Activated CD8-positive, alpha-beta memory T cell treated with anti-CD3 and anti-CD28 coated beads, Interleukin-2, amount 10 ng/mL, durations not matched to agents 7 days and 5 days (primary cell): ENCODE measurements at places on chromosomes 4 and X.

GRCh38 chr4:125306112-125306511, 8.6 kb upstream of the FAT4 start:
- no peak overlapping the region for H3K27ac ChIP-seq
- no peak overlapping the region for H3K4me3 ChIP-seq
- DNase-seq, result no peak
- no peaks in the 10 kb centered on the region for H3K4me1 ChIP-seq

DNA sequence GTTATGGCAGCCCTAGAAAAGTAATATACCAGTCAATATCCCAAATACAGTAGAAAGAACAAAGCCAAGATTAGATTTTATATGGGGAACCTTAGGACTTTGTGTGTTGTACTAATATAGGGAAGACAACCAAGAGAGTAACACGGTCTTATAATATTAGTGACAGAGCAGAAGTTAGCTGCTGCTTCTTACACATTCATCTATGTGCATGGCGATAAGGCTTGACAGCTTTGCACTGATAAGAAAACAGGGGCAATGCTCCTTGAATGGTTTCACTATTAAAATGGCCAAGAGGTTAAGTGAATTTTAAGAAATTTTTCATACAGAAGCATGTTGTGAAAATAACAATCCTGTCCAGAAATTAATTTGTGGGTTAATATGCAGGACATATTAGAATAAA, 521.6 kb downstream of the CCSER1 start:
- H3K36me3 ChIP-seq, result no peaks in the 10 kb centered on the region
- no peak overlapping the region for H3K27ac ChIP-seq
- DNase-seq, result no peak
- H3K4me3 ChIP-seq, result no peak overlapping the region
- no peaks in the 10 kb centered on the region for H3K4me1 ChIP-seq

DNA sequence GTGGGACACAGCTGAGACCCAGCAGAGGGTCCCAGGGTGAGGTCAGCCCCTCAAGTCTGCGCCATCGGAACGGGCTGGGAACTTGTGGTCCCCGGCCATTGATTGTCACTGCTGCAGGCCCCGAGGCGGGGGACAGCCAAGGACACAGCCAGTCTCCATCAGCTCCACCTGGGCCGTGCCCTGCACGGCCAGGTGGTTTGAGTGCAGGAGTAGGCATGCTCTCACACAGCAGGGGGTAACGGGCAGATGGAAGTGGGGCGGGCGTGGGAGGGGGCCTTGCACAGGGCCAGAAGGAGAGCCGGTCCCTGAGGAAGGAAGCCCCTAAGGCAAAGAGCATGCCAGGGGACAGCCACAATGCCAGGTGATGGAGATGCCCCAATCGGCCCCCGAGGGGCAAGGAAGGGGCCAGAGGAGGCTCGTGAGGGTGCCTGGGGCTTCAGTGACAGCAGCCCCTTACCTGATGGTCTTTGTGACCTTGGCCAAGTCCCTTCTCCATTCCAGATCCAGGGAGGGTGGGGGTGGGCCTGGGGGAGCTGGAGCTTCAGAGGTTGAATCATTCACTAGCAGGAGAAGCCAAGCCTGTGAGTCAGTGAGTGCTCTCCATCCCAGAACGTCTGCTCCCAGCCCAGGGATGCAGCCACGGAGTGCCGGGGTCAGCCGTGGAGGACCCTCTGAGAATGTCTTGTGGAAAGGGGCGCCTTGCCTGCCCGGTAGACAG, 2.3 kb downstream of the ATP2B3 start:
- H3K36me3 ChIP-seq, result no peaks in the 10 kb centered on the region
- H3K4me1 ChIP-seq, result no peaks in the 10 kb centered on the region
- no peak overlapping the region for H3K27ac ChIP-seq

GRCh38 chr4:53929955-53930798, 134.2 kb downstream of the CHIC2 start:
- H3K27ac ChIP-seq, result no peak overlapping the region
- H3K4me1 ChIP-seq, result no peaks in the 10 kb centered on the region
- H3K27me3 ChIP-seq, result peaks cover 5% of the 10 kb centered on the region
- no peaks in the 10 kb centered on the region for H3K36me3 ChIP-seq

DNA sequence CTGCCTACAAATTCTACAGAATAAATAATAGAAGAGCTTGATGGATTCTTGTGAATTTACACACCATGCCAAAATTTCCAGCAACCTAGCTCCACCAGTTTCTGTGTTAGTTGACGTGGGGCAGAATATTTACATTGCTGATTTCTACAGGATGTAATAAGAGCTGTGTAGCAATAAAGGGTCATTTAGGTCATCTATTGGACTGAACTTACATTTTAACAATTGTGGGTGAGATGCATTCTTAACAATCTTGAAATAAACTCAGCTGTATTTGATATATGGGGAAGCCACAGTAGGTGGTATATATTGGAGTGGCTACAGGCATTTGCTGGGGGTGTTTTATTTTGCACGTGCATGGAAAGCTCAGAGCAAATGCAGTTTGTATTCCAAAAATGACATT, 655.3 kb downstream of the IQCM start:
- H3K4me1 ChIP-seq, result no peaks in the 10 kb centered on the region
- no peak for DNase-seq
- H3K4me3 ChIP-seq, result no peak overlapping the region
- H3K36me3 ChIP-seq, result no peaks in the 10 kb centered on the region
- no peak overlapping the region for H3K27ac ChIP-seq

- H3K36me3 ChIP-seq, result no peaks in the 10 kb centered on the region
- no peak overlapping the region for H3K27ac ChIP-seq
- H3K4me3 ChIP-seq, result no peak overlapping the region
Observed at GRCh38 chr4:139768896-139769295, 103.3 kb downstream of the MGST2 start.

DNA sequence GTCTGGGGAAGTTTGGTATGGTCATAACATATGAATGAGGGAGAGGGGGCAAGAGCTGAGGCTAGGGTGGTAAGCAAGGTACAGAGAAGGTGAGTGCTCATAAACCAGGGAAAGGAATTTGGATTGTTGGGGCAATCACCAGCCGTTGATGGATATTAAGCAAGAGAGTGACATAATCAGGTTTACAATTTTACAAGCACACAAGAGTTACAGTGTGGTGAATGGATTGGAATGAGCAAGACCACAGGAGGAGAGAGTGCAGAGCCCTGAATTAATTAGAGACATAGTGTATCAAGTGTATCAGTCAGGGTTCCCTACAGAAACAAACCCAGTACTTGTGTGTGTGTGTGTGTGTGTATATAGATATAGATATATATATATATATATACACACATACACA, 18.7 kb upstream of the FMR1NB start:
- H3K27ac ChIP-seq, result no peak overlapping the region
- no peaks in the 10 kb centered on the region for H3K4me1 ChIP-seq
- H3K27me3 ChIP-seq, result no peaks in the 10 kb centered on the region
- H3K4me3 ChIP-seq, result no peak overlapping the region
- no peak for DNase-seq

- H3K27me3 ChIP-seq, result no peaks in the 10 kb centered on the region
- DNase-seq, result no peak
- no peak overlapping the region for H3K4me3 ChIP-seq
- H3K27ac ChIP-seq, result no peak overlapping the region
- peaks cover 17% of the 10 kb centered on the region for H3K36me3 ChIP-seq
Observed at GRCh38 chr4:47856713-47857112, 18.8 kb upstream of the CORIN start.

- H3K4me3 ChIP-seq, result no peak overlapping the region
- no peak overlapping the region for H3K27ac ChIP-seq
- no peaks in the 10 kb centered on the region for H3K4me1 ChIP-seq
Observed at GRCh38 chr4:91170768-91171167, 1043.6 kb downstream of the CCSER1 start.

DNA sequence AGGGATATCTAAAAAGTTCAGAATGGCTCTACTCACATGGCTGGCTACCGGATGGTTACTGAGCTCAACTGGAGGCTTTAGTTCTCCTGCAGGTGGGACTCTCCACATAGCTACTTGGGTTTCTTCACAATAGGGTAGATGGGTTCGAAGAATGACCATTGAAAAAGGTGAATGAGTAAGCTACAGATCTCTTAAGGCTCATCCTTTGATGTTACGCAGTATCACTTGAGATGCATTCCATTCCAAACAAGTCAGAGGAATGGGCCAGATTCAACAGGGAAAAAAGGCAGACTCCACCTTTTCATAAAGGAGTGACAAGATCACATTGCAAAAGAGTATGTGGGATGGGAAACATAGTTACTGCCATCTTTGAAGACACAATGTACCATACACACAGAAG, 52.6 kb downstream of the DDX53 start:
- H3K27ac ChIP-seq, result no peak overlapping the region
- no peak overlapping the region for H3K4me3 ChIP-seq
- H3K36me3 ChIP-seq, result no peaks in the 10 kb centered on the region
- no peak for DNase-seq

DNA sequence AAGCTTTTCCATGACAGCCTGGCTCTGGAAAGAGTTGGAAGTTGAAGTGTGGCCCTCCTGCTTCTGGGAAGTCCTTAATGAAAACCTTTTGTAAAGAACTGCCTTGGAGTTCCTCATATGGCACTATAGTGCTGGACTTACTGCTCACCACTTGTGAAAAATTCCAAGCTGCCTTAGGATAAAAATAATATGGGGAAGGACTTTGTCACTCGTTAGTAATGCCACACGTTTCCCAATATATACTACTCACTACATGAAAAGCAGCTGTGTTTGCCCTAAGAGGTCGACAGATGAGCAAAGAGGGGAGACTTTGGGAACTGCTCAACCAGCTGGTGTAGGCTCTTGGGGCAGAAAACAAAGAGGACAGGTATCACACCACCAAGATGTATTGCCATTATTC, 11.7 kb downstream of the OPHN1 start:
- H3K4me3 ChIP-seq, result no peak overlapping the region
- DNase-seq, result no peak
- peaks cover 4% of the 10 kb centered on the region for H3K27me3 ChIP-seq
- no peaks in the 10 kb centered on the region for H3K4me1 ChIP-seq

DNA sequence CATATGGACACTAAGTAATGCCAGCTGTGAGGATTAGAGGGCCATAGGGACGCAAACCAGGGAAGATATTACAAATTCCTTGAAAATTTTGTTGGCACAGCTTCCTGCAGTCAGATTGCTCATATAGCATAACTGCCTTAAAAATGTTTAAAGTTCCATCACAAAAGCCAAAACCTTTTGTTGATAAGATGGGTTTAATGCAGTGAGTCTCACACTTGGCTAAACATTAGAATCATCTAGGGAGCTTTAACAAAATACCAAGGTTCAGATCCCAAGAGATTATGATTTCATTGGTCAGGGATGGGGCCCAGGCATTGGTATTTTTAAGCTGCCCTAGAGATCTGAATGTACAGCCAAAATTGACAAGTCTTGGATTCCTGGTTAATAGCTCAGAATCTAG, 376.5 kb upstream of the MAD2L1 start:
- no peak overlapping the region for H3K27ac ChIP-seq
- no peaks in the 10 kb centered on the region for H3K27me3 ChIP-seq
- DNase-seq, result no peak
- H3K36me3 ChIP-seq, result no peaks in the 10 kb centered on the region
- peaks cover 7% of the 10 kb centered on the region for H3K4me1 ChIP-seq

DNA sequence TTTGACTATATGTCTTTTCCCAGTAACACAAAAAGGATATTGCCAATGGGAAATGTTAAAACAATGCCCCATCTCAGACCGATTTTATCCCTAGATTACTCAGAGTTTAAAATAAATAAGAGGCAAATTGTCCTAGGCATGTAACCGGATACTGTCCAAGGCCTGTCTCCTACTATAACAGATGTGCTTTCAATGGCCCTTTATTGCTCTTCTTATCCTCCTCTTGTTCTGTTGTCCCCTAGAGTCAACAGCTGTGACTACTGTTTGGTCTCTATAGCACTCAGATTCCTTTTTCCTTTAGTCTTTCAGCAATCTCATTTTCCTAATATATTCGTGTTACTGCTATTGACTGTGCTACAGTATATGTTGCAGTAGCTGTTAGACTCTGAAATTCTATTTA, 66.8 kb upstream of the PLS3 start:
- H3K4me3 ChIP-seq, result no peak overlapping the region
- no peaks in the 10 kb centered on the region for H3K4me1 ChIP-seq
- DNase-seq, result no peak
- no peaks in the 10 kb centered on the region for H3K36me3 ChIP-seq

DNA sequence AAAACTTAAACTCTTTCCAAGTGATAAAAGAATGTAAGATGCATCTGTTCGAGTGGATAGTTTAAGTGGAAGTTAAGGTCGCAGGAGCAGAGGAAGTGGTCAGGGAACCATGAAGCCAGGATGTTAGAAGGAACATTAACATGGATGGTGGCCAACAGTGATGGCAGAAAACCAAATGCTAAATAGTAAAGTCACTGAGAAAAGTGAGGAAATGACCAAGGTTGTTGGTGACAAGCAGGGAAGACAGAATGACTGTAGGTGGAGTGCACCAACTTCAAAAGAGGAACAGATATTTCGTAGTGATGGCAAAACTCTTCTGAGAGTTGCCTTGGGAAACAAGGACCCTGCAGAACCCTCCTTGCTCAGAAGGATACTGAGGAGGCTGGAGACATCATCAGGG, 226.2 kb downstream of the PALLD start:
- H3K36me3 ChIP-seq, result no peaks in the 10 kb centered on the region
- H3K4me3 ChIP-seq, result no peak overlapping the region
- peaks cover 6% of the 10 kb centered on the region for H3K27me3 ChIP-seq

GRCh38 chr4:17701882-17702281, 79.5 kb downstream of the FAM184B start:
- no peak overlapping the region for H3K27ac ChIP-seq
- H3K4me3 ChIP-seq, result no peak overlapping the region
- no peaks in the 10 kb centered on the region for H3K4me1 ChIP-seq
- no peak for DNase-seq

DNA sequence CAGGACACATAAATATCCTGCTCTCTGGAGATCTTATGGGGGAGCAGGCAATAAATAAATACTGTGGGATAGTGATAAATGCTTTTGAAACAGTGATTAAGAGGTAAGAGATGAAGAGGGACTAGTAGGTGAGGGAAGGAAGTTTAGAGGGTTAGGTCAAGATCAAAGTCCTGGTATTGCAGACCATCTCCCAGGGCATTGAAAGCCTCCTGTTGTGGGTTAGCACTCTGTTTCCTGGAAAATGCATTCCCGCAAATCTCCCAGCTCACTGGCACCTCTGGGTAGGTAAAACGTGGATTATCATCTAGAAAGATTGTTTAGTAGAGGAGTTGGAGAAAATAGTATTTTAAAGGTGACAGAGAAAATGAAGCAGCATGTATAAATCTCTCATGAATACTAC, 2.2 kb downstream of the SNX25 start:
- H3K27me3 ChIP-seq, result no peaks in the 10 kb centered on the region
- H3K36me3 ChIP-seq, result peaks cover 1% of the 10 kb centered on the region

DNA sequence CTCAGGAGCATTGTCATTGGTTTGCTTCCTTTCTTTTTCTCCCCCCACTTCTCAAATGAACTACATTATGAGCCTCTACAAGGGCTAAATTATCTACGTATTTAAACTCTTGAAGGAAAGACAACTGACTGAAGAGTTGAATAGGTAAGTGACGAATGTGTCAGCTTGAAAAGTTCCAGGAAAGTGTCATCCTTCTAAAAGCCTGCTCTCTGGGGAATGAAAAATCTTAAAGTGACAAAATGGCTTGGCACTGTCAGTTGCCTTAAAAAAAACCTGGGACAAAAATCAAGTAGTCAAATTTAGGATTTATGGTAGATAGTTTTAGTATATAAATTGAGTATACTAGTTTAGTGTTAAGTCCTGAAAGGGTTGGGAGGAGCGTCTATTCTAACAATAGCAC, 173.9 kb upstream of the NDP start:
- no peaks in the 10 kb centered on the region for H3K27me3 ChIP-seq
- no peaks in the 10 kb centered on the region for H3K4me1 ChIP-seq
- no peak overlapping the region for H3K27ac ChIP-seq
- no peak for DNase-seq
- no peaks in the 10 kb centered on the region for H3K36me3 ChIP-seq

GRCh38 chrX:11103006-11103405, 8.1 kb upstream of the HCCS start:
- H3K4me1 ChIP-seq, result peaks cover 10% of the 10 kb centered on the region
- H3K36me3 ChIP-seq, result peaks cover 5% of the 10 kb centered on the region
- H3K27me3 ChIP-seq, result no peaks in the 10 kb centered on the region
- H3K4me3 ChIP-seq, result no peak overlapping the region
